ENCODE measurements at places on chromosomes 13 and 19.

GRCh38 chr19:595326-596262 is 5.9 kb downstream of the HCN2 start:
- no peak for DNase-seq

GRCh38 chr13:49421391-49421790 is 22.5 kb downstream of the CAB39L start:
- DNase-seq, result peak; percentile 26

- DNase-seq, result no peak
Measured at GRCh38 chr13:91725646-91726045, 327.2 kb downstream of the GPC5 start.

DNA sequence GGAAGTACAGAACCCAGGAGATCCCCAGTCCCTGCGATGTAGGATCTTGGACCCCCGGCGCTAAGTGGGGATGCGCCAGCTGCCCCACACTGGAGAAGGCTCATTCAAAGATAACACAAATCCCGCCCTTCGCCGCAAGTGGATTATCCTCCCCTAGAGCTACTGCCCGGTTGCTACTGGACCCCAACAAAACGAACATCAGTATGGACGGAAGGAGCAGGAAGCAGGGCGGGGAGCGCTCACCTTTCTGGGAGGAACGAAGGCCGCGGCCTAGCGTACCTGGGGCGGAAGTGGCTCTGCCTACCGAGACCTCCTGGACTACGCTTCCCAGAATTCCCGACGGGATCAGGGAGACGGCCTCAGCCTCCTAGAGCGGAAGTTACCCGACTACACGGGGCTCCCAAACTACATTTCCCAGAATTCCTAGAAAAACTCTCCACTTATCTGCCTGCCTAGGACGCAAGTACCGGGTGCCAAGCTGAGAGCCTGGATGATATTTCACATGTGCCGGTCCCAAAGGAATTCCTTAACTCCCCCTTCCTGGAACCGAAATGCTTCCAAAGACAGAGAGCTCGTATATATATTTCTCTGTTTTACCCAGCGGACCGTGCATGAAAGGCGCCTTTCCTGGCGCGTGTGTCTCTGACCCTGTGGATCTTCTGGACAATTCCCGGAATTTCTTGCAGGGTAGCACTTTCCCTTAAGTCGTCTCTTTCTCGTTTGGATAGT is at the start of gene ZNF112:
ZNF112 (minus strand) TSS at position 298 of the 729 bp plus-strand sequence. CDS start 16,141 bp downstream, outside the sequence.
- DNase-seq, result no peak

All from activated CD4-positive, alpha-beta T cell treated with anti-CD3 and anti-CD28 coated beads, Interleukin-2, amount 10 ng/mL, durations not matched to agents 7 days and 5 days (primary cell).